Transverse colon (tissue), 4 donors: ENCODE measurements at places on chromosomes 3 and 15.

DNA sequence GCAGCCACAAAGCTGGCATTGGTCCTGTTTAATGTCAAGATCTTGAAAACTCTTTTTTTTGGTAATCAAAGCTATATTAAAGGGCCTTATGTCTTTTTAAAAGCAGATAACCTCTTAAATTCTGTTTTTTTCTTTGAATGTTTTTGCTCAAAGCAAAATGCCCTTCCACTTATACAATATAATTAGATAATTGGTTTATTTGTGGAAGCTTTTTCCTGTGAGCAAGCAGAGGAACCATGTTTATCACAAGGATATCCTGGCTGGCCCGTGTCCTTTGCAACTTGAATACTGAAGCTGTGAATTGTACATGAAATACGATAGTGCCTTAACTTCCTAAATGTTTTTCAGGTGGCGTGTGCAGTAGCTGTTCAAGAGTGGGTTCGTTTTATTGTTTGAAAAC lies 2.6 kb downstream of the ST3GAL6 start:
- H3K36me3 ChIP-seq: no peaks in the 10 kb centered on the region
- no peaks in the 10 kb centered on the region for H3K4me1 ChIP-seq
- H3K27ac ChIP-seq: no peak overlapping the region
- no peak overlapping the region for H3K4me3 ChIP-seq
- no peak for DNase-seq

- H3K4me1 ChIP-seq: peaks cover 12% of the 10 kb centered on the region
- no peaks in the 10 kb centered on the region for H3K27me3 ChIP-seq
- no peaks in the 10 kb centered on the region for H3K36me3 ChIP-seq
- DNase-seq: peak; percentile 19
These were observed 72.2 kb downstream of the MECOM start for GRCh38 chr3:169591159-169591951.

DNA sequence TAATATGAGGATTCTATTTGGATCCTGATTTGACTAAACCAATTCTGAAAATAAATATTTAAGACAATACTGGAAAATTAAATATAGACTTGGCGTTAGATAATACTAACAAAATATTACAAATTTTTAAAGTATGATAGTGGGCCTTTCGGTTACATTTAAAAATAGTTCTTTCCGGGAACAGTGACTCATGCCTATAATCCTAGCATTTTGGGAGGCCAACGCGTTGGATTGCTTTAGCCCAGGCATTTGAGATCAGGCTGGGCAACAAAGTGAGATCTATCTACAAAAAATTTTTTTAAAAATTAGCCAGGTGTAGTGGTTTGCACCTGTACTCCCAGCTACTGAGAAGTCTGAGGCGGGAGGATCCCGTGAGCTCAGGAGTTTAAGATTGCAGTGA lies 30.3 kb upstream of the GADL1 start:
- H3K4me1 ChIP-seq: no peaks in the 10 kb centered on the region
- DNase-seq: no peak
- no peak overlapping the region for H3K27ac ChIP-seq
- H3K36me3 ChIP-seq: no peaks in the 10 kb centered on the region

DNA sequence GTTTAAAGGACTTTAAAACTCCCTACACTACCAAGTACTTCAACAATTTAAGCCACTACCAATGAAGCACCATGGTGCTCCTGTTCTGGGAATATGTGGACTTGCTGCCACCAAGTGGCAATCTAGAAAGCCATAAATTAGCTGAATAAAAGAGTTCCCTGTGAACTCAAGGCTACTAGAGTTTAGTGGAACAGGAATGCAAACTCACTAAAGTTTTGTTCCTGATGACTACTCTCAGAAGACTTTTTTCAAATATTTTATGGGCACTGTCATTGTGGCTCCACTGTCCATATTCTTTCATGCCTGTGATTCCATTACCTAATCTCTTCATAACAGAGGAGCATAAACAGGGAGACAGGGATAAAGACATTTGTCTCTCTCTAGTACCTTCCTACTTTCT lies 63.9 kb downstream of the TMCC1 start:
- H3K27ac ChIP-seq: peak overlapping the region; percentile 29
- H3K27me3 ChIP-seq: no peaks in the 10 kb centered on the region
- DNase-seq: peak; percentile 23

DNA sequence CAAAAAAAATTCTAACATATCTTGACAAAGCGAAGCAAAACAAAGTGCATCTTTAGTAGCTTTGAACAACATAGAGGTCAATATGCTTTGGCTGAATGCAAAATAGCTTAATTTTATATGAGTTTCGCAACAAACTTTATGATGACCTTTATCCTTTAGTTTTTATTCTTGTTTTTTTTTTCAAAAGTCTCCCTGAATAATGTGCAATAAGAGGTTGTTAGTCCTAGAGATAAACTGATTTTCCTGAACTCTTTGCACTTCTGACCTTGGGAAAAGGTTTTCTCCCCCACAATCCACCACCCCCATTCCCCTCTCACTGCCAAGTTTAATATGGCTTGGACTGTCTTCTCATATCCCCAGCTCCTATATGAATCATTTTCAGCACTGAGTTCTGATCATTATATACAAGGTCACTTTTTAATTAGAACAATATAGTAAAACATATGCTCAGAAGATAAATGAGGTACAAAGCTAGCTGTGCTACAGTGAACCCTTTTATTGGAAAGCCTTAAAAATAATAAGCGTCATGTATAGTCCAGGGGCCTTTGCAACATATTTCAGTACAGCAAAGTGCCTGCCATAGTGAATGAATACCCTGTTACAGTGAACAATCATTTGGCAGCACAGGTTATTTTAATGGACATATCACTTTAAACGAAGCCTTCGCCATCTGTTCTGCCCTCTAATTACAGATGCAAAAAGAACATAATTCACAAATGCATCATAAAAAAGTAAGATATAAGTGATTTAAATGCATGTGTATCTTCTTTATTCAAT lies 496.3 kb upstream of the NR2F2 start:
- DNase-seq: no peak
- H3K36me3 ChIP-seq: no peaks in the 10 kb centered on the region
- no peaks in the 10 kb centered on the region for H3K27me3 ChIP-seq
- no peak overlapping the region for H3K4me3 ChIP-seq
- no peaks in the 10 kb centered on the region for H3K4me1 ChIP-seq

DNA sequence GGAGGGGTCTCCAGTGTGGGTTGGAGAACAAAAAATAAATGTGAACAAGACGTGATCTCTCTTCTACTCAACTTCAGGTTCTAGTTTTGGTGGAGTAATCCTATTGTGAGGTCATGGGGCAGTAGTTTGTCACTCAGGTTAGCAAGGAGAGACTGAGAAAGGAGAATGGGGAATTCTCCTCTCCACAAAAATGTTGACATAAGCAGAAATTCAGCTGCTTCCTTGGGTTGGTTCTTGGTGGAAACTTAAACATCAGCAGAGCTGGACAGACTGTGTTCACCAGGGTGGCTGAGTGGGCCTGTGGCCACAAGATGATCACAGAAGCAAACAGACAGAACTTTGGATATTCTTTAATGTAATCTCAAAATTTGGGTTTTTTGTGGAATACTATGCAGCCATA lies 78.7 kb downstream of the EPHB1 start:
- H3K36me3 ChIP-seq: no peaks in the 10 kb centered on the region
- no peak for DNase-seq
- no peaks in the 10 kb centered on the region for H3K4me1 ChIP-seq
- no peak overlapping the region for H3K27ac ChIP-seq
- H3K27me3 ChIP-seq: no peaks in the 10 kb centered on the region

DNA sequence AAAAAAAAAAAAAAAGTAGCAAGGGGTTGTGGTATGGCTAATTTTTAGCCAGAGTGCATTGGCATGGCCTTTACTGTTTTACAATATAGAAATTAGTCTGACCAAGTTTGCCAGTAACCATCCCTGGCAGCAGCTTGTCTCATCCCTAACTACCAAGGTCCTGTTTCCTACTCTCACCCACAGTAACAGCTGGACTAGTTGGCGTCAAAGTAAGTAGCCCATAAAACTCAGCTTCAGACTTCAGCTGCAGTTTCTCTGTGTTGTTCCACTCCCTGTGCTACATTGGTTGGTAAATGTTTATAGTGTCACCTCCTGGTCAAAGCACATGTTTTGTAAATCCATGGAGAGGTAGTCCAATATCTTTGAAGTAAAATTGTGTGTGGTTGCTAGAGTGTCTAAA lies 691.3 kb downstream of the ZPLD1 start:
- no peaks in the 10 kb centered on the region for H3K4me1 ChIP-seq
- H3K27me3 ChIP-seq: no peaks in the 10 kb centered on the region
- no peak for DNase-seq
- H3K36me3 ChIP-seq: no peaks in the 10 kb centered on the region
- H3K27ac ChIP-seq: no peak overlapping the region

DNA sequence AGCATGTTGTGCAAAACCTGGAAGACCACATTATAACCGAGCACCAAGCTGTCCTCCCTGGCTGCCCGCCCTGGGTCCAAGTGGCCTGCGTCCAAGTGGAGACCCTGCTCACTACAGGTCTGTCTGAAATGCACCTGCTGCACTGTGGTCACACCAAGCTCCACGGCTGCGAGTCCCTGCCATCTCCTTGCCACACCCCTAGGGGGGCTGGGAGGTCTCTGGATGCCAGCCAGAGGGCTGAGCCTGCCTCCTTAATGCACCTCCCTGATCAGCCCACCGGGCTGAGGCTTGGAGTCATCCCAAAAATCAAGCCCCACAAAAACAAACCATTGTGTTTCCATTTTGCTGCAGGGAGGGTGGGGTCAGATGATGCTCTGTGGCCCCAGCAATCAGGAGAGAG lies 187.1 kb downstream of the MEGF11 start:
- H3K27me3 ChIP-seq: no peaks in the 10 kb centered on the region
- no peak overlapping the region for H3K27ac ChIP-seq
- no peak for DNase-seq
- H3K4me1 ChIP-seq: no peaks in the 10 kb centered on the region
- no peaks in the 10 kb centered on the region for H3K36me3 ChIP-seq
- H3K4me3 ChIP-seq: no peak overlapping the region

DNA sequence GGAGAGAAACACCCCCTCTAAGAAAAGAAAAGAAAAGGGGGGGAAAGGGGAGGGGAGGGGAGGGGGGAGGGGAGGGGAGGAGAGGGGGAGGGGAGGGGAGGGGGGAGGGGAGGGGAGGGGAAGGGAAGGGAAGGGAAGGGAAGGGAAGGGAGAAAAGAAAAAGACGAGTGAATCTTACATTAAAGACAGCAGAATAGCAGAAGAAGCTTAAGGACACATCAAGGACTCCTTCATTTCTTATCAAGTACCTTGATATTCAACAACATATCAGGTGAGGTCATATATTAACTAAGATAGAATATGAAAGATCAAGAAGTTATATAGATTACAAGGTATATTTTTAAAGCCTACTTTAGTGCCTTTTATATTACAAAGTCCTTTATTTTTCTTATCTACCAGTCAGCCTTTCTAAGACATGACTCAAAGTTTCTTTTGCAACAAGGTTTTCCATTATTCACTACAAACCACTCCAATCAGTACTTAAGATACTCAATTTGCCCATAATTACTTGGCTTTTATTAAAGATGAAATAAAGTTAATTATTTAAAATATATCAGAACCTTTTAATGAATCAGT lies 17.7 kb upstream of the AADAC start:
- no peak overlapping the region for H3K4me3 ChIP-seq
- H3K4me1 ChIP-seq: no peaks in the 10 kb centered on the region
- no peaks in the 10 kb centered on the region for H3K36me3 ChIP-seq
- no peaks in the 10 kb centered on the region for H3K27me3 ChIP-seq
- no peak for DNase-seq

DNA sequence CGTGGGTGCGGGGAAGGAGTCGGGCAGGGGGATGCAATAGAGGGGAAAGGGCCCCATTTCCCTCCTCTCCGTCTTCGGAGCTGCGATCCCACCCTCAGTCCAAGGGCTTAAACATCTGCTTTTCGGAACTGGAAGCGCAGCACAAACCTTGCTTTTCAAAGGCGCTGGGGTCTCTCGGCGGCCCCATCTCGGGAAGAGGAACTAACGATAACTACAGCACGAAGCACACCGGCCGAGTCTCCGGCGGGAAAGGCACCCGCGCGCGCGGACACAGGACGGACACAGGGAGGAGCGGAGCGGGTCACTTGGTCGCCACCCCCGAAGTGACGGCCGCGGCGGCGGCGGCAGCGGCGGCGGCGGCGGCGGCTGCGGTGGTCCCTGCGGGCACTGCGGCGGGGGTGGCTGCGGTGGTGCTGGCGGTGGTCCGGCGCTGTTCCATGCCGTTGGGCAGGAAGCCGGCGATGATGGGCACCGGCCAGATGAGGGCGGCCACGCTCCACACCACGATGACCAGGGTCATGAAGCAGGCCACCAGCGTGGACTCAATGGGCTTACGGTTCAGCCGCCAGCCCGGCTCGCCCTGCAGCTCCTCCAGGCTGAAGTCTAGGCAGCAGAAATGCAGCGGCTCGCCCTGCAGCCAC lies 1.1 kb downstream of the TMEM158 start:
- H3K4me1 ChIP-seq: peaks cover 14% of the 10 kb centered on the region
- DNase-seq: peak; percentile 74
- peak overlapping the region; percentile 7 for H3K27ac ChIP-seq
- no peaks in the 10 kb centered on the region for H3K36me3 ChIP-seq
- H3K4me3 ChIP-seq: peak overlapping the region; percentile 23

DNA sequence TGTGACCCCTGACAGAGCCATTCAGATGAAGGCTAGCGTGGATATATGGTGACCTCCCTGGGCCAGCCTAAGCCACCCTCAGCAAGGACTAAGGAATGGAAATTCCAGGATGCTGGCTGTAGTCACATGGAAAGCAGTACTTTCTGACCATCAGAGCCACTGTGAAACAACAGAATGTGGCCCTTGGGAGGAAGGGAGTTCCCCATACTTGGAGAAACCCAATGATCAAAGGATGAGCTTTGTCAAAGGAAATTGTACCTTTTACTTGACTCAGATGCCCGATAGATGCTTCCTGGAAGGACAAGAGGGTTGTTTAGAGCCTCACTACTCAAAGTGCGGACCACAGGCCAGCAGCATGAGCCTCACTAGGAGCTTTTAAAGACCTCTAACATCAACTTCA lies 484.5 kb upstream of the PROK2 start:
- H3K4me3 ChIP-seq: no peak overlapping the region
- peak overlapping the region; percentile 52 for H3K27ac ChIP-seq
- no peaks in the 10 kb centered on the region for H3K27me3 ChIP-seq
- H3K36me3 ChIP-seq: no peaks in the 10 kb centered on the region

GRCh38 chr3:72144773-72145505 lies 360.0 kb upstream of the PROK2 start:
- peaks cover under 1% of the 10 kb centered on the region for H3K4me1 ChIP-seq
- no peak overlapping the region for H3K4me3 ChIP-seq
- H3K27me3 ChIP-seq: no peaks in the 10 kb centered on the region
- no peak overlapping the region for H3K27ac ChIP-seq

- no peaks in the 10 kb centered on the region for H3K36me3 ChIP-seq
- no peak for DNase-seq
- no peak overlapping the region for H3K27ac ChIP-seq
- no peak overlapping the region for H3K4me3 ChIP-seq
These were observed 156.0 kb downstream of the PDE8A start for GRCh38 chr15:85137489-85138168.

GRCh38 chr3:132380920-132381319 lies 36.4 kb upstream of the DNAJC13 start:
- no peak overlapping the region for H3K27ac ChIP-seq
- no peak for DNase-seq
- H3K36me3 ChIP-seq: no peaks in the 10 kb centered on the region
- no peaks in the 10 kb centered on the region for H3K27me3 ChIP-seq
- H3K4me3 ChIP-seq: no peak overlapping the region
